Activated naive CD4-positive, alpha-beta T cell treated with anti-CD3 and anti-CD28 coated beads, Interleukin-2, amount 50 U/mL, for 16 hours (primary cell): ENCODE measurements at places on chromosomes 4 and X.

GRCh38 chrX:153970357-153971123, 1.1 kb downstream of the HCFC1 start:
- DNase-seq = no peak

DNA sequence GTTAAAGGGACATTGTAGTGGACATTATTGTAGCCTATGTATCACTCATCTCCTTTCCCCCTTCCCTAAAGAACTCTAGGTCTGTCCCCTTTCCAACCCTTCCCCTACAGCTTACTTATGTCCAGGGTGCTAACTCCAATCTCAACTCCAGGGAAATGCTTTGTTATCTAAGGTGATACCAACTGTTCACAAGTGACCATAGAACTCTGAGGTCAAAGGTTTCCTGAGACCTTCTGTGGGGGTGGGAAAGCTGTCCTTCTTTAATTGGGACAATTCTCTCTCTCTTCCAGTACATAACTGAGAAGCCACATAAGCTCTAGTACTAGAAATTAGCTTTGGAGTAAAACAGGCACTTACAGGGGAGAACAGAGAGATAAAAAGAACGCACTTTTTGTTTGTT, 212.4 kb downstream of the NR3C2 start:
- DNase-seq = no peak

- DNase-seq = no peak
These were observed 32.2 kb downstream of the TRMT44 start for GRCh38 chr4:8472689-8473197.

DNA sequence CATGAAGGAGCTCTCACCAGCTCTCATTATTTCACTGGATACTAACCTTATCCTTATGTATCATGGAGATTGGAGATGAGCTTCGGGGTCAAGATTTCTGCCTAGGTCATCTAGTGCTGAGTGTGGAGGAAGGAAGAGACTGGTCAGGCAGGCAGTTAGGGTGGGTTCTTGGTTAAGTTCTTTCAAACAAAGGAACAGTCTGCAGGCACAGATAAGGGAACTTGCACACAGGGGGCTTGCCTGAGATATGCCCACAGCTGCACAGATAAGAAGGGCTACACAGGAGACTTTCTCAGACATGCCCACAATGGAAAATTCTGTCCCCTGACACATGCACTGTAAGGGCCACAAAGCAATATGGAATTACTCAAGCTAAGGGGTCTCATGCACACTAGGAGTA, 904.1 kb downstream of the NLGN4X start:
- DNase-seq = no peak

DNA sequence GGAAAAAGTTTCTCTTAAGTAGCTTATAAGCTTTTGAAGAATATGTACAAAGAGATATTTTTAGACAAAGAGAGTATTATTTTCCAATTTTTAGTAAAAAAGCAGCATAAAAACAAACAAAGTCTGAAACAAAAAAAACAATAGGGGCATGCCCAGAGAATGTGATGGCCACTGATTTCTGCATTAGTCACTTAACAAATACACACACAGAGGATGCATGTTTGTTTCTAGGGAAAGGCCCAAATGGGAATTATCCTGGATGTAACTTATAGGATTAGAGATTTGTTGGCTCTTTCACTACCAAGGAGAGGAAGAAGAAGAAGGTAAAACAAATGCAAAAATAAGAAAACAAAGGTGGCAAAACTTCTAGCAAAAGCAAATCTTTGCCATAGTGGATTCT, 95.9 kb upstream of the SCOC start:
- DNase-seq = no peak

DNA sequence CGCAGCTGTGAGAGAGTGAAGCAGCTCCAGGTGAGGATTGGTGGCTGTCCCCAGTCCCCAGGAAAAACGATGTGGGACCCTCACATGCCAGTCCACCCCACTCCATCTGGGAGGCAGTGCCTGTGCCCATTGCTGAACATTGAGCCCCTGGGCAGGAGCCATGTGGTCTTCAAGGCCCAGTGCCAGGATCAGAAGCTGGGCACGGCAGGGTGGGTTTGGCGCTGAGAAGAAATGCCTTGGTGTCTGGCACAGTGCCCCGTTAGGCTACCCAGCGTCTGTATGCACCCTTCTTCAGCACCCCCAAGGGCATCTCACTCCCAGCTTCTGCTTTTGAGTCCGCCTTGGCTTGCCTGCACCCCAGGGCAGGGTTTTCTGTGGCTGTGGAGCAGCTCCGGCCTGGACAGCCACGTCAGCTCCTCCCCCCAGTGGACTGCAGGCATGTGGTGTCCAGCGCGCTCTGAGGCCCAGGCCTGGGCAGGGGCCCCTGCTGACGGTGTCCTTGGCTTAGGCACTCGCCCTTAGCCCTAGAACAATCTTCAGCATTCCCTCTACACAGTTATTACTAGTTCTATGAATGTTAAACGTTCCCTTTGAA, 28.6 kb downstream of the RGS12 start:
- DNase-seq = no peak
